HT-29 (cell line): ENCODE measurements at places on chromosomes 4 and X. TPM values are rescaled to one million over a fixed set of nuclear protein-coding genes. Genes with fewer than 3 reads are reported as not detected.
A peak's percentile ranks its signal among the peaks of the same experiment; 100 is the strongest.

CPE gene
- total RNA-seq = not detected in 2 replicates

RNF128 gene
- total RNA-seq = 61.5 and 69.0 TPM in 2 replicates

FAM53A gene
- 2.4 and 2.6 TPM in 2 replicates for total RNA-seq

JADE3 gene
- 5.0 and 5.3 TPM in 2 replicates for total RNA-seq

CTAG1A gene
- not detected in 2 replicates for total RNA-seq

BANK1 gene
- total RNA-seq = 0.21 and 0.43 TPM in 2 replicates

DNA sequence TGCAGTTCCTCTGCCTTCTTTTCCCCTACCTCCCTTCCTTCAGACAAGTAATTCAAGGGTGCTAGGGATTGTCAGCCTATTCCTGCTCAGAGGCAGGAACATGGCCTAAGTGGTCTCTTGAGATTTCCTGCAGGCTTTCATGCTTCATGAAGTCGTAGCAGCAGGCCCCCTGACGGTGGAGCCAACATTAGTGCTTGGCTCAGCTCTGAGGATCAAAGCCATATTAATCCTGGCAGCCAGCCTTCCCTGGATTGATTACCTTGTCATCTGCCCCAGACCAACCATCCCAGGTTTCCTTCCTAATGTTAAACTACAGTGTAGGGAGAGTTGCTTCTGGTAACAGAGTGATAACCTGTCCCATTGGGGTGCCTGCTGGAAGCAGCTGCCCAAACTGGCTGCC is 84.1 kb downstream of the SLC16A2 start:
- DNase-seq = no peak

DNA sequence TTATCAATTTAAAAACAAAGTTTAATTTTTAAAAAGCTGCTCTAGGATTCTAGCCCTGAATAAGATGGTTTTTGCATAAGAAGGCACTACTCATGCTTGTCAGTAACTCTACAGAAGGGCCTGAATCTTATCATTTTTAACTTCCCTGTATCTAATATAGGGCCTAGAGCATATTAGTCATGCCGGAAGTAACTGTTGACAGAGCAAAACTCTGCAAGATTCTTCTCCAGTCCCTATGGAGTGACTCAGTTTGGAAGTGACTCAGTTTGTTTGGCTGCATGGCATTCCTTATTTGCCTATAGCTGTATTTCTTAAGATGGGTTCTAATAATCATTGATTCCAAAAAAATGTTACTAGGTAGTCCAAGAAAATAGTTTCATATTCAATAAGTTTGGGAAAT is 431.8 kb upstream of the HTR2C start:
- DNase-seq = peak; percentile 46

GRCh38 chr4:113446019-113446418 is 315.5 kb downstream of the CAMK2D start:
- DNase-seq = peak; percentile 35
